Esophagus squamous epithelium (tissue), 5 donors: ENCODE measurements at places on chromosomes 12 and 14.

GRCh38 chr12:104598342-104599271, 141.9 kb downstream of the CHST11 start:
- no peak for DNase-seq

DNA sequence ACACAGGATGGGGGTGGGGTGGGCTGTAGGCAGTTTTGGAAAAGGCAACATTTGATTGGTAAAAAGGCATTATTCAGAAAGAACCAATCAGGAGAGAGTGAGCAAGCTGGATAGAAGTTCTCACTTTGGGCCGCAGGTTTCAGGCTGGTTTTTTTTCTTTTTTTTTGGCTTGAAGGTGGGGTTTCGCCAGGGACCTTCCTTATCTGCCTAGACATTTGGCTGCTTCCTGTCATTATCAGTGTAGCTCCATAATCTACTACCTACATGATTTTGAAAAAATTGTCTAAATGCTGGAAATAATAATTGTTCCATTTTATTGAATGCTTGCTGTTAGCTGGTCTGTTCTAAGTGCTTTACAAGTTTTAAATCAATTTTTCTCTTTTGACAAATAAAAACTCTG, 649.0 kb downstream of the TMTC2 start:
- DNase-seq: no peak

GRCh38 chr14:20620798-20621478, 20.6 kb downstream of the OR6S1 start:
- DNase-seq: no peak

- no peak for DNase-seq
Measured at GRCh38 chr12:75738486-75738885, 227.1 kb upstream of the KRR1 start.

- no peak for DNase-seq
Measured at GRCh38 chr14:94384342-94384741, 4.1 kb downstream of the SERPINA1 start.

DNA sequence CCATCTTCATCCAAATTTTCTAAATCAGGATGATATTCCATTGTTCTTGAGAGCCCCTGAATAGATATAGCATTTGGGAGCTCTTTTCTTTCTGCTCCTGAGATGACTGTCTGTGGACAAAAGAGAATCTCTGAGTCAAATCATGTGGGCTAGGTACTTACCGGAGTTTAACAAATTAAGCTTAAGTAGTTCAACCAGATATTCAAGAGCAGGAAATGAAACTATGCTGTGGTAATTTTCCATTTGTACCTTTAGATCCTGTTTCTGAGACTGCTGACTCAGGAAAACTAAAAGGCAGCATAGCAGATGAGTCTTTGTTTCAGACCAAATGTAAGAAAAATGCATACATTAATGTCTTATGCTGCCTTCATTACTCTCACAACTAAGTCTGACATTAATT, at the start of gene CLEC7A:
Gene CLEC7A (minus strand): TSS at position 158 of the 400 bp plus-strand sequence. CDS start 117 bp downstream, at position 41.
- no peak for DNase-seq

DNA sequence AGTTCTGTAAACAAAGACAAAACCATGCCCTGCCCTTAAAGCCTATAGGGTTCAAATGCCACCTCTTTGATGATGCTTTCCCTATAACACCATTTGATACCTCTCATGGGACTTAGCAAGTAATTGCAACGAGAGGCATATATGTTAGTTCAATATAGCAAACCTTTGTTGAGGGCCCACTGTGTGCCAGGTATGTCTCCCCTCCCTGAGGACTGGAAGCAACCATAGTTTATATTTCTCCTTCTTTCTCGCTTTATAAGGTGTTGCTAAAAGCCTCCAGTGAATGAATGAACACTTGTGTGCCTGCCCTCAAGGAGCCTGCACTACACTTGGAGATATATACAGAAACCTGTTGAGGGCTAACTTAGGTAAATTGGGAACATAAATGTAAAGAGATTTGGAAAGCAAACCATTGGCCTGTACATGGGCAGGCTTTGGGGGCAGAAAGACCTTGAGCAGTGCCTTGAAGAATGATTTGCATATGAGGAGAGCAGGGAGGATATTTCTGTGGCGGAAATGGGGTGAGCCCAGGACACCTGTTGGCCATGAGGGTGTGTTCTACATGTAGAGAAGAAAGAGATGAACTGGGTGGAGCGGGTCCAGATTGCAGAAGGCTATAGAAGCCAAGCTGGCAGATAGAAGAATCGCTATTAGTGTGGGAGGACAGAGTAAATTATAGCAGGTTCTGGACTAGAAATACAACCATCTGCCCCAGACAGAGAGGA, 1.8 kb upstream of the CKAP4 start:
- no peak for DNase-seq

GRCh38 chr12:8886502-8887284, 27.6 kb upstream of the PHC1 start:
- DNase-seq: no peak

DNA sequence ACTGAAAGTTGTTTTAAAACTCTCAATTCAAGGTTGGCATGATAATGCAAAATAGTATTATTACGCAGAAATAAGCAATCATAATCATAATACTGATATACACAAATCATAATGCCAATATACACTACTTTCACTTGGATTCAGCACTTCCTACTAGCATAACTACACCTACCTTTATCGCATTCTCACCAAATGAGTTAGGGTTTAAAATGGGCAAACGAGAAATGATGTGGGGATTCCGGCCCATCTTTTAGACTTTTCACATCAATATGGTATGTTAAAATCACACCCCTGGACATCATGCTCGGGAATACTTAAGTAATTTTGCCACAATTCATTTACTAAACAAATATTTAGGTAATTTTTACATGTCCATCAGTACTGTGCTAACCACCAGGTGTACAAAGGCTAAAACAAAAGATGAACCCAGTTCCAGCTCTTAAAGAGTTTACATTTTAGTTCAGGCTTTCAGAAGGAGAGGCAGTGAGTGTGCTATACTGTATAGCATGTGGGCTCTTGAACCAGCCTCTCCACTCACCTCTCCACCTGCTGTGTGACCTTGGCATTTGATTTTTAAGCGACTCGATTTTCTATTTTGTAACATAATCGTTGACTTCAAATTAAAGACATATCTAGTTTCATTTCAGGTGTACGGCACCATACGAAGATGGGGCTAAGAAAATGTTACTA, 1.1 kb upstream of the USP15 start:
- DNase-seq: no peak

GRCh38 chr14:70658899-70659298, 17.2 kb downstream of the TTC9 start:
- DNase-seq: no peak

GRCh38 chr14:23561259-23561658, 5.2 kb downstream of the THTPA start:
- DNase-seq: no peak

DNA sequence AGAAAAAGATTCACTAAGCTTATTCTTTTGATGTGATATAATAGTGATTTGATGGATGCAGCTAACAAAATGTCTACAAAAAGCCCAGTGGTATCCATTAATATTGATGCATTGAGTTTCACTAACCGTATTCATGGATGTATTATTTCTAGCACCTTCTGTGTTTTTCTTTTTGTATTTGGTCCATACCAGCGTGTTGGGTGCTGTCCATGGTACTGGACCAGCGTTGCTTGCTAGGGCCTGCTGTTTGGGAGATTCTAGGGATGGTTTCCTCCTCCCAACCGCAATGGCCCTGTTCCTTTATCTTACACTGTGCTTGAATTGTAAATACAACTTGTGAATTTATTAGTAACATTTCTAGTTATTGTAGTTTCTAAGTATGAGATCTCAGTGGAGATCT, 31.7 kb downstream of the ANO4 start:
- DNase-seq: no peak

- no peak for DNase-seq
Measured at GRCh38 chr12:106896603-106897002, 59.1 kb upstream of the TMEM263 start.

- no peak for DNase-seq
Measured at GRCh38 chr12:7695566-7696197, at the start of gene GDF3. TSS of gene GDF3 (minus strand) at chr12:7695775. CDS start at chr12:7695728, 47 bp downstream.

- DNase-seq: no peak
Measured at GRCh38 chr12:91188778-91189177, 6.2 kb upstream of the DCN start.
